Psoas muscle (tissue), 8 donors: ENCODE measurements at places on chromosomes 1 and 21.

- DNase-seq = no peak
- H3K27me3 ChIP-seq = no peaks in the 10 kb centered on the region
- no peak overlapping the region for H3K4me3 ChIP-seq
Observed at GRCh38 chr1:192737306-192737705, 71.5 kb upstream of the RGS2 start.

- DNase-seq = no peak
- no peaks in the 10 kb centered on the region for H3K36me3 ChIP-seq
- H3K27me3 ChIP-seq = no peaks in the 10 kb centered on the region
- H3K4me3 ChIP-seq = no peak overlapping the region
Observed at GRCh38 chr1:38918568-38918967, 23.1 kb downstream of the RHBDL2 start.

- no peaks in the 10 kb centered on the region for H3K36me3 ChIP-seq
- H3K27ac ChIP-seq = no peak overlapping the region
- no peak for DNase-seq
Observed at GRCh38 chr1:1264868-1265272, 8.8 kb downstream of the UBE2J2 start.

- no peak for DNase-seq
- no peaks in the 10 kb centered on the region for H3K27me3 ChIP-seq
- no peaks in the 10 kb centered on the region for H3K36me3 ChIP-seq
- H3K4me1 ChIP-seq = no peaks in the 10 kb centered on the region
- H3K4me3 ChIP-seq = no peak overlapping the region
Observed at GRCh38 chr1:198007011-198007410, 89.8 kb downstream of the LHX9 start.

GRCh38 chr1:228156941-228157728 is 7.4 kb downstream of the GJC2 start:
- peaks cover 26% of the 10 kb centered on the region for H3K27me3 ChIP-seq
- H3K4me1 ChIP-seq = no peaks in the 10 kb centered on the region
- H3K27ac ChIP-seq = no peak overlapping the region
- H3K4me3 ChIP-seq = no peak overlapping the region

- H3K4me1 ChIP-seq = no peaks in the 10 kb centered on the region
- no peak overlapping the region for H3K4me3 ChIP-seq
- no peak for DNase-seq
- no peak overlapping the region for H3K27ac ChIP-seq
- H3K36me3 ChIP-seq = no peaks in the 10 kb centered on the region
Observed at GRCh38 chr1:60563777-60564535, 490.4 kb upstream of the C1orf87 start.

DNA sequence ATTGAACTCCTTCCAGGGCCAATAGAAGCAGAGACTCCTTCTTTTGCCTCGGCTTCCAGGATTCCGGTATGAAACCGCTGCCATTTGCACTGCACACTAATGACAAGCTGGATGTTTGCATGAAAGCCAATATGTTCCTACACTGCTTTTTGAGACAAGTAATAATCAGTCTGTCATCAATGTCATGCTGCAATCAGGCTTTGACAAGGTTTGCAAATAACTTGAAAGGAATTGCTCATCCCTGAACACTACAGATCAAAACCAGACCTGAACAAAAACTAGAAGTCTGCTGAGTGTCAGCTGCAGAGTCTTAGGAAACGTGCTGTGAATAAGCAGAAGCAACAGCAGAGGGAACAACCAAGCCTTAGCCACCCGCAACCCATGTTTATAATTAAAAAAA is 720.7 kb upstream of the CXADR start:
- no peak overlapping the region for H3K4me3 ChIP-seq
- no peak overlapping the region for H3K27ac ChIP-seq
- no peak for DNase-seq
- no peaks in the 10 kb centered on the region for H3K27me3 ChIP-seq
- no peaks in the 10 kb centered on the region for H3K36me3 ChIP-seq

- H3K27me3 ChIP-seq = no peaks in the 10 kb centered on the region
- no peaks in the 10 kb centered on the region for H3K4me1 ChIP-seq
- DNase-seq = no peak
- H3K36me3 ChIP-seq = no peaks in the 10 kb centered on the region
- H3K27ac ChIP-seq = no peak overlapping the region
Observed at GRCh38 chr1:211359876-211360275, 33.2 kb downstream of the TRAF5 start.

- no peaks in the 10 kb centered on the region for H3K4me1 ChIP-seq
- H3K4me3 ChIP-seq = no peak overlapping the region
- DNase-seq = no peak
- H3K36me3 ChIP-seq = no peaks in the 10 kb centered on the region
Observed at GRCh38 chr1:201229095-201229494, 38.5 kb downstream of the IGFN1 start.

DNA sequence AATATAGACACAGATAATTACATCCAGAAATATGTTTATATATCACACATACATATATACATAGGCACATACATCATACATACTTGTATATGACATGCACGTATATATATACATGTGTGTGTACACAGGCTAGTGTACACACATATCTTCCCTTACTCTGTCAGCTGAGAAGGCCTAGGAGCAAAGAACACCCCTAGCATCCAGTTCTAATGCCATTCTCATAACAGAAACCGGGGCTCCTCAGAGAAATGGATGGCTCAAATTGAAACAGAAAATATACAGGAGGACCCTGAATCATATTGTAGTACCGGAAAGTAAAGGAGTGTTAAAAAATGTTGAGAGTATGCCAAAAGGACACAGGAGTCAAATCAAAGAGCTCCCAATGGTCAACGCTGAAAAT is 19.7 kb upstream of the HYI start:
- no peak overlapping the region for H3K27ac ChIP-seq
- no peaks in the 10 kb centered on the region for H3K36me3 ChIP-seq
- H3K27me3 ChIP-seq = no peaks in the 10 kb centered on the region
- DNase-seq = no peak
- H3K4me3 ChIP-seq = no peak overlapping the region

DNA sequence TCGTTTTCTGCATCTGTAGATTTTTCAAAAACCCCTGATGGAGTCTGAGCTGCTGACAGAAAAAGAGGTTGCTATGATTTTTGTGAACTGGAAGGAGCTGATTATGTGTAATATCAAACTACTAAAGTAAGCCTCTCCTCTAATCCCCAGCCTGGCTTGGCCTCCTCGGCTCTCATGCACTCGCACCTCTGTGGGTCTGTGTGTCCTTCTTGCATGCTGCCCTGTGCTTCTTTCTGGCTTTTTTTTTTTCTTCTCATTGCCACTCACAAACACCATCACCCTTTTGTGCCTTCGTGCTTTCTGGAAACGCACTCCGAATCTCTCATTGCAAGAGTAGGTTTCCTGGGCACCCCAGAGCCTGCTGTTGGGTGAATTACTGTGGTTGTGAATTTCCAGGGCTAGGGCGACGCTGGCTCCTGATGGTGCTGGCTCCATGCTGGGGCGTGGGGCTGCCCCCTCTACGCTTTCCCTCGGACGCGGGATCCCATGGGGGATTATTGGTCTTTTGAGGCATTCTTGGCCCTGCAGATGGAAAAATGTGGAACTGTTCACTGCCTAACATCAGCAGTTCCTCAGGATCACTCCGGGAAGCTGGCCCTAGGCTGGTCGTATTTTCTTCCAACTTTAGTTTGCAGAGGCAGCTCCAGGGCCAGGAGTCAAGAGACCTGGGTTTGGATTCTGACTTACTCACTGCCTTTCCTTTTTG is 56.8 kb downstream of the ATP5PO start:
- DNase-seq = no peak
- H3K36me3 ChIP-seq = no peaks in the 10 kb centered on the region
- H3K27ac ChIP-seq = no peak overlapping the region
- no peaks in the 10 kb centered on the region for H3K4me1 ChIP-seq
